ENCODE measurements at places on chromosomes 5 and 9.
A peak's percentile ranks its signal among the peaks of the same experiment; 100 is the strongest.

DNA sequence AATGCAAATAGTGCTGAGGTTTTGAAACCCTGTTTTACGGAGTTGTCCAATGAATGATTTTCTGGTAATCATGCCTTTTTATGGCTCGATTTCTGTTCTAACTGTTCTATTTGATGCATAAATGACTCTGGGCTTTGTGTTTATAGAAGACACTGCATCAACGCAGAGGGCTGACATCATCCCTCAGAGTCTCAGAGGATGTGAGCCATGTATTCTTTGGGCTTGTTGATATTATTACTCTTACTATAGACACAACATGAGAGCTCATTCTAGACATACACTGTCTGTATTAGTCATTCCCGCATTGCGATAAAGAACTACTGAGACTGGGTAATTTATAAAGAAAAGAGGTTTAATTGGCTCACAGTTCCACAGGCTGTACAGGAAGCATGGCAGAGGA is 31.6 kb downstream of the CDH6 start:
- no peak for DNase-seq

- DNase-seq: peak; percentile 29
Measured at GRCh38 chr5:88889189-88890069, 6.4 kb upstream of the MEF2C start.

DNA sequence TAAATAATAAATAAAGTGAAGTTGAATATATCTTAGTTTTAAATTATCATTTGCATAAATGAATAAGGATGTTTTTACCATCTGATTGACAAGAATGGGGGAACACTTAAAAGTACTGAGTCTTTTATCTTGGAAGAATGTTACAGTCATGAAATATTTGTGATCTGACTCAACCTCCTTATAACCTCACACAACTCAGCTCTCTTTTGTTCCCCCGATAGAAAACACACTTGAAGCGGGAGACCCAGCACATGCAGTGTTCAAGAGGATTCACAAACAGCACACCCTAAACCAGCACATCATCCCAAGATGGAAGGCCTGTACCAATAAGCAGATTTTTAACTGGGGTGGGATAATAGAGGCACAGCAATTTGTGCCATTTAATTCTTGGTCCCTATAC is 15.5 kb downstream of the BAAT start:
- DNase-seq: no peak

DNA sequence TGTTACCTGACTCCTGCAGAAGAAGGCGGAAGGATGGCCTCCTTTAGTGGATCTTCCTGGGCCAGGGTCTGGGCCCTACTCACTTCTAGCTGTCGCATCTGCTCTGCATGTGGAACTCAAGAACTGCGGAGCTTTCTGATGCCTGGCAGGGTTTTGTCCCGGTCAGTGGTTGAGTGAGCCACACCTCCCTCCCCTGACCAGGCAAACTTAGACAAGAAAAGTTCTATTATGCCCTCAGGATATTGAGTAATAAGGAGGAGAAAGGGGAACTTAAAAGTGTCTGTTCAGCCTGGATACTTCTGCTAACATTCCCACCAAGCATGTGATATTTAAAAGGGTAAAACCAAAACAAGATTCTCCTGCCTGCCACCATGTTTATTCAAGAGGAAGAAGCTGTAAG is at the start of gene FYB1:
Gene FYB1, minus strand, starts transcription at position 127 of the 400 bp plus-strand sequence. CDS start 16,603 bp downstream, outside the sequence.
- no peak for DNase-seq

- no peak for DNase-seq
Measured at GRCh38 chr9:16377311-16377710, 493.2 kb downstream of the BNC2 start.

DNA sequence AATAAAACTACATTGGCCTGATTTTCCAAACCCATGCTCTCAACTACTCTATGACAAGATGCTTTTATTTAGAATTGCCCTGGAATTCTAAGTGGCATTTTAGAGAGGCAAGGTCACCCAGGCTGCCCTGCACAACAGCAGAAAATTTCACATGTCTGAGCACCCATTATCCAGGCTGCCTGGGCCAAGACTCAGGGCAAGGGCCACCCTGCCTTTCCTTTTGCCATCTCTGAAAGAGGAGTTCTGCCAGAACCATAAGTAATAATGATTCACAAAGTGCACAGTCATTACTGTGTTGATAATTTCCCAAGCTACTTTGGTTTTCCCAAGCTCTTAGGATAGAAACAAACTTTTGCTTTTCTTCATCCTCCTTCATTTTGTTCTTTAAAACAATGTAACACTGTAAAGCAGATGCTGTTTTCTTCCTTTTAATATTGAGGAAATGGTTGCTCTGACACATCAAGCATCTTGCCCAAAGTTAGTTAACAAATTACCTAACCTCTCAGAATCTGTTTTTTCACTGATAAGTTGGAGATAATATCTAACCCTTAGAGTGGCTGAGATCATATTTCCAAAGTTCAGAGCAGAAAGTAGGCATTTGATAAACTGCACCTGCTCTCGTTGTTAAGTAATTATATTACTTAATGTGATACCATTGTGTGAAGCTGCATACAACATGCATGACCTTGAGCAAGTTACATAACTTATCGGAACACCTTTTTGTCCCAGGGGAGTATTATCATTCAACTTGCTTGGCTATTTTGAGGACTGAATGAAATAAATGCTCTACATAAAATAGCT is 325.6 kb downstream of the PRELID2 start:
- no peak for DNase-seq

GRCh38 chr9:92781899-92782298 is 17.3 kb upstream of the BICD2 start:
- no peak for DNase-seq

DNA sequence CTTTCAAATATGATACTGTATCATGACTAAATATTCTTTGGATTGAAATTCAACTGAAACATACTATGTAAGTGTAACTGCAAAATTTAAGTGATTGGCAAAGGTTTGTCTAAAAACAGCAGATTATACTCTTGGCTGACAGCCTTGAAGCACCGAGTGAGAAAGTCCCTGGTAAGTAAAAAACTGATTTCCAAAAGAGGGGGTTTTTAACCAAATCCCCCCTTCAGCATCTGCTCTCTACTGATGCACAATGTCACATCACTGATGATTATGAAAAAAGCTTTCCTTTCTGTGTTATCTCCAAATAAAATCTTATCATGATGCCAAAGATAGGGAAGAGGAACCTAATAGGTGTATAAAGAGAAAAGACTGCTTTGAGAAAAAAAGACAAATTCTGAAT is 141.0 kb downstream of the MEF2C start:
- DNase-seq: no peak

GRCh38 chr9:99737649-99738048 is 84.0 kb upstream of the NR4A3 start:
- no peak for DNase-seq

- DNase-seq: no peak
Measured at GRCh38 chr5:67166460-67167285, 29.9 kb downstream of the CD180 start.

DNA sequence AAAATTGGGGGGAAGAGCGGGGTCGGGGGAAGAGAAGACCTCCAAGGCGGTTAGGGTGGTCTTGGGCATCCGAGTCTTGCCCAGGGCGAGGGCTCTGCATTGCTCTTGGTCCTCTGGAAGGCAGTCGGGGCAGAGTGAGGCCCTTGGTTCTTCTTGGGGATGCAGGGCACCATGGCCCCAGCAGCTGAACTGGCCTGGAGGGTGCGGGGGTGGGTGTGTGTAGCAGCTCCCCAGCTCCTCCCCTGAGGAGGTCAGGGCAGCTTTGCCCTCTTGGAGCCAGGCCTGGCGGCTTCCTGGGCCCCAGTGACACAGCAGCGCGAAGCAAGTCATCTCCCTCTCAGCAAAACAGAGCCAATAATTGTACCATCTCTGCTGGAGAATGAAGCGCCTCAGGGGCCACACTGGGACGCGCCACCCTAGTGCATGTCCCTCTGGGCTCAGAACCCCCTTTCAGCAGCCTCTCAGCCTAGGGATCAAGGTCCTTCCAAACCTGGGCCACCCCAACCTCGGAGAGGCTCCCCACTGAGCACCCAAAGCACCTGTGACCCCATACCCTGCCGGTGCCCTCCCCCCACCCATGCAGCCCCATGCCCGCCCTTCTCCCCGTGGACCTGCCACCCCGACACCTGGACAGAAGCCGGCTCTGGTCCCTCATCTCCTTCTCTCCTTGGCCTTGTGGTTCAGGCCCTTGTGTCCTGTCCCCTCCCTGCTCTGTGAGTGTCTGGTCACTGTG is 10.4 kb upstream of the RXRA start:
- no peak for DNase-seq

DNA sequence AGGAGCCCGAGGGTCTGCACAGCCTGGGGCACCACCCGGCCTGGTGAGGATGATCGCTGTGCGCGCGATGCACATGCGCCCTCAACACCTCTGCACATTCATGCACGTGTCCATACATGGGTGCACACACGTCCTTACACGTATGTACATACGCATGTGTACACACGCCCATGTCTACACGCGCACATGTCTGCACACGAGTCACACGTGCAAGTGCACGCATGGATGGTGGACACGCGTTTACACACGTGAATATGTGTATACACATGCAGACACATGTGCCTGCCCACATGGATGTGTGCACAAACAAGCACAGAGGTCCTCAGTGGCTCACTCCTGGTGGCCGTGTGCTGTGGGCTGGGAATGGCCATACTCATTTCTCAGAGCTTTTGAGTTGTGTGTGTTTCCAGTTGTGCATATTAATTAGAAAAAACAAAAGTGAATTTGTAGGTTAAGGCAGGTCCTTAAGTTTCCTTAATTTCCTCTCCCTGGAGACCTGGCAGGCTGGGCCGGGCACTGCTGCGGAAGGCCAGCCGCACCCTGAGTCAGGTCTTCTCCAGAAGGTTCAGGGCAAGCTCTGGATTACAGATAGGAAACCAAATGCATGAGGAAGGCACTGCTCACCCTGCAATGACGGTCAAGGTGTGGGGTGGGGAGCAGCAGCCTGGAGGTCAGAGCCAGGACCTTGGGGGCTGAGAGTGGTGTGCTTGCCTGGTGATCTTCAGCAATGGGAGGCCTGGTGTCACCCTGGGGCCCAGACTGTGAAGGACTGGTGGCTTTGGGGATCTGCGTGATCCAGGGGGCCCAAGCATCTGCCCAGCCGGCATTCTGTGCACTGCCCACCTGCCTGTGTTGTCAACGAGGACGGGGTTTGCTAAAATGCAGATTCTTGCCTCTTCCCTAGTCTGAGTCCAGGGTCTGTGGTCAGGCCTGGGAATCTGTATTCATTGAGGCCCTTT is 1.3 kb upstream of the RNU6ATAC start:
- DNase-seq: no peak

GRCh38 chr5:109709225-109709624 is 19.5 kb downstream of the MAN2A1 start:
- DNase-seq: no peak
